ENCODE measurements at places on chromosomes 2 and 18. TPM values are rescaled to one million over a fixed set of nuclear protein-coding genes. Genes with fewer than 3 reads are reported as not detected.

- no peak for DNase-seq
Observed at GRCh38 chr2:95030496-95030895, 5.0 kb downstream of the MAL start.

- no peak for DNase-seq
Observed at GRCh38 chr2:31889044-31889443, 121.8 kb downstream of the MEMO1 start.

DNA sequence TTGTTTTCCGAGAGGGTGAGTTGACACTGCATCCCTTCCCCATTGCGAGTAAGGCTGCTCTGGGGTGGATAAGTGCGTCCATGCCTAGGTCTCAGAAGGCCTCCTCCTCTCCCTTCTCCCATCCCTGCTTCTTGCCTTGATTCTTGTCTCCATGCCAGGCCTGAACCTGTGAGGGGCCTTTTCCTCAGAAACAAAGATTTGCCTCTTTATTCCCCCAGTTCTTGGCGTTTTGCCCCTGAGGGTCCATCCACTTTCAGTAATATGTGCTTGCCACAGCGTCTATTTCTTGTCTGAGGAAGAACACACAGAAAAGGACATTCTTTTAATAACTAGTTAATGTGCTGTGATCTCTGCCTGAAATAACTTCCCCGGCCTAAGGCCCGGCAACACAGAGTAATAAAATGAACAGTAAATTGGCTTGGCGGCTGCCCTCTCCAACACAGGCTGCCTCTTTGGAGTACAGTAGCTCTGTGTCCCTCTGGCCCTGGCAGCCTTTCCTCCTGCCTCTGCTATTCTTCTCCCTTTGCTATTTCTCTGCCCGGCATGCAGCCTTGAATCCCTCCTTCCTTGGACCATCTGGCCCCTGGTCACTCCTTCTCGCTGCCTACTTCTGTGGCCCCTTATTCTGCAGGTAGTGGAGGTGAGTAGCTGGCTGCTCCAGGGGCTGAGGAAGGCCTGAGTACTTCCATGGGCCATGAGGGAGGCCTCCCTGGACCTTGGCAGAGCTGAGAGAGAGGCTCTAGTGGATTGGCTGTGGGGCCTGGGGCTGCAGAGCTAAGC lies 4.4 kb downstream of the EHD3 start:
- no peak for DNase-seq

GRCh38 chr2:20653695-20654534 lies 3.0 kb upstream of the HS1BP3 start:
- no peak for DNase-seq

DNA sequence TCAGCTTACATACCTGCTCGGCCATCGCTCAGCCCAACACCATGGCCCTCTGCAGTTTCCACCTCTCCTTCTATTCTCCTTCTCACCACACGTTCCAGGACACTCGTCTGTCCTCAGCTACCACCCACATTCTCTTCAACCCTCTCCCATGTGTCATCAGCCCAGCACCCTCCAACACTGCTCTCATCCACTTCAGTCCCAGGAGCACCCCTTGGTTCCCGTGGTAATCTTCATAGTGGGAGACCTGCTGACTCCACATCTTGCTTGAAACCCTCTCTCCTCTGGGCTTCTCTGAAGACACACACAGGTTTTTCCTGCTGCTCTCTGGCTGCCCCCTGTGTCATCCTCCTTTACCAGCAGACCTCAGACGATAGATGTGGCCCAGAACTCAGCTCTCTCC lies 228.7 kb downstream of the GBX2 start:
- no peak for DNase-seq

GRCh38 chr2:58186501-58186900 lies 54.6 kb downstream of the FANCL start:
- no peak for DNase-seq

DNA sequence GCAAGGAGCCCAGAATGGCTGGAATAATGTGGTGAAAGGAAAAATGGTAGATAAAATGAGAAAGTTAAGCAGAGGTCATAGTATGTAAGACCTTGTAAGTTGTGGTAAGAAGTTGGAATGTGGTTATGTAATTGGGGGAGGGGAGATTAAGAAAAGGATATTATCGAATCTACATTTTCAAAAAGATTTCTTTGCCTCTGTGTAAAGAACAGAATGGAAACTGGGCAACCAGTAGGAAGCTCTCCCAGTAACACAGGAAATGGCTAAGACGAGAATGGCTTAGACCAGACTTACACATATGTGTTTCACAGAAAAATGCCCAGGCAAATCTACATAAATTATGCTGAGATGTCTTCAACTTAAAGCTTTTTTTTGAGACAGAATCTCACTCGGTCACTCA lies 13.2 kb downstream of the MEMO1 start:
- no peak for DNase-seq

DNA sequence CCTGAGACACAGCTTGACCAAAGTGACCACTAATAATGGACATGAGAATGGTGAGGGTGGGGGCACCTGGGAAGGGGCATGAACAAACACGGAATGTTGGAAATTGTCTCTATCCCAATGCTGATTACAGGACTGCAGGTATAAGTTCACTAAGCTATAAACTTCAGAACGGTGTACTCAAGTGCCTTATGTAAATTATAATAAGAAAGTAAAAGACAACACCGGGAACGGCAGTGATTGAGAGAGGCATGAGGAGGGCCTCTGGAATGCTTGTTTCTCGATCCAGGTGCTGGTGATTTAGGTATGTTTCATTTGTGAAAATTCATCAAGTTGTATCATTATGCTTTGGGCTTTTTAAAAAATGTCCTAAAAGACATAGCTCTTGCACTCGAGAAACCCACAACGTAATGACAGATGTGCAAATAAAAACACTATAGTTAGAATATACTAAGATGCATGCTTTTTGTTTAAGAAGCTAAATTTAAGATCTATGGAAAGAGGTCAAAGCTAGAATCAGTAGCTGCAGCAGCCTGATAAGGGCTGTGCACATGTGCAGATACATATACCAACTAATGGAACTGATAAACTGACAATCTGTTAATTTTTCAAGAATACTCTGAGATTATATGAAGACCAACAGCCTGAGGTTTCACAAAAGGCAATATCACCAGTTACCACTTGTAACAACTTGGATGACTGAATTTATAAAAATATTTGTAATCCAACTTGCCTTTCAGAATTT lies 7.6 kb downstream of the HIBCH start:
- no peak for DNase-seq

- DNase-seq, result no peak
Observed at GRCh38 chr2:11179196-11179595, 23.9 kb downstream of the SLC66A3 start.

DNA sequence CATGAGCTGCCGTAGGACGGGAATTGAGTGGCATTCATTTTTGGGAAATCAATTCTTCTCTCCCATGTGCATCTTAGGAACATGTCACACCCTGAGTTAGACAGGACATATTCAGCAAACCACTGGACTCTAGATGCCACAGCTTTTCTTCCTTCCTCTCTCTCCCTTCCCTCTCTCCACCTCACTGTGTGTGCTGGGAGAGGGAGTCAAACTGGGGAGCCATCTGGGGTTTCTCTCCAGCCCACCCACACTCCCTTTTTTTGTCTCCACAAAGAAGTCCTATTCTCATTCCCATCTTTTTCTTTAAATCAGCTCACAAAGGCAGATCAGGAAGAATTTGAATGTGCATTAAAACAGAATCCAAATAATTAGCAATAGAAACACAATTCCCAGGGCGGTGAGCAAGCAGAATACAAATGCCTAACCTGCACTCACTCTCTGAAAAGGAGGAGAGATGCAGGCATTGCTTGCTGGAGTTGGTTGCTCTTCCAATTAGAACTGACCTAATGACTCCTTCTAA lies 15.4 kb downstream of the CD28 start:
- DNase-seq, result no peak

GRCh38 chr2:239438995-239439753 lies 38.4 kb upstream of the HDAC4 start:
- no peak for DNase-seq

- DNase-seq, result peak; percentile 53
Observed at GRCh38 chr2:25161055-25161781, 7.2 kb downstream of the POMC start.

DNA sequence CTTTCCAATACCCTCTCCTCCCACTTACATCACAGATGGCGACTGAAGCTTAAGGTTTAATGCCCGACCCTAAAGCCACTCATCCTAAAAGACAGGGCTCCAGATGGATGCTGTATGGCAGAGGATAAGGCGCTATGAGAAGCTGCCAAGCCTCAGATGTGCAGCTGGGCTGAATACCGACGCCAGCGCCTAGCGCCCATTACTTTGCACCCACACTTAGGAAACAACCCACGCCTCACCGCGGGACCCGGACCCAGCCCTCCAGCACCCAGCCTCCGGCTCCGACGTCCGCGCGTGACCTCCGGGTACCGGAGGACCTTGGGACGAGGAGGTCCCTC lies 335 bp downstream of the TRAK2 start:
- no peak for DNase-seq

GRCh38 chr18:69889009-69889408 lies 58.7 kb downstream of the CD226 start:
- no peak for DNase-seq

DNA sequence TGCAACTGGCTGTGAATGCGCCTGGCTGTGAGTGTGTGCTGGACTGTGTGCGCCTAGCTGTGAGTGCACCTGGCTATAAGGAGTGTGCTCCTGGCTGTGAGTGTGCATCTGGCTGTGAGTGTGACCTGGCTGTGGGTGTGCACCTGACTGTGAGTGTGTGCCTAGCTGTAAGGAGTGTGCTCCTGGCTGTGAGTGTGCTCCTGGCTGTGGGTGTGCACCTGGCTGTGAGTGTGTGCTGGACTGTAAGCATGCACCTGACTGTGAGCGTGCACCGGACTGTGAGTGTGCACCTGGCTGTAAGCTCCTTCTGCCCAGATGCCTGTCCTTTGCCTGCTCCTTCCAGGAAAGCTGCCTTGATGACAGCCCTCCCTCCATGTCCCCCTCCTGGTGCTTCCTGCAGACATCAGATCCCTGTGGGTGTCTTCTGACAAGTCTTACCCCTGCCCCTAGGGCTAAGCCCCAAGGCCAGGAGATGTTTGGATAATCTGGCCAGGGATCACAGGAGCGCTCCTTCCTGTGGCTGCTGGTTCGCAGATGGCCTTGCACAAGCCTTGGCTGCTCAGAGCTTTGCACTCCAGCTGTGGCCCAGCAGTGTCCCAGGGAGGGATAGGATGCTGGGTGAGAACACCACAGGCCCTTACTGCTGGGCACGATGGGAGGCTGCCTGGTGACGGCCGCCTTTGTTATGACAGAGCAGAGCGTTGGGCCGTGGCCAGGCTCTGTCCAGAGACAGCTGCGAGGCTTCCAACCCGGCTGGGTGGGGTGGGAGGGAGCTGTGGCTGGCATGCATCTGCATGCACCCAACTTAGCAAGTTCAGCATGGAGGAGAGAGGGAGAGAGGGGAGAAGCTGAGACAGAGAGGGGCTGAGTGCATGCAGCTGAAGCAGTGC lies 89.9 kb downstream of the GLI2 start:
- no peak for DNase-seq

DNA sequence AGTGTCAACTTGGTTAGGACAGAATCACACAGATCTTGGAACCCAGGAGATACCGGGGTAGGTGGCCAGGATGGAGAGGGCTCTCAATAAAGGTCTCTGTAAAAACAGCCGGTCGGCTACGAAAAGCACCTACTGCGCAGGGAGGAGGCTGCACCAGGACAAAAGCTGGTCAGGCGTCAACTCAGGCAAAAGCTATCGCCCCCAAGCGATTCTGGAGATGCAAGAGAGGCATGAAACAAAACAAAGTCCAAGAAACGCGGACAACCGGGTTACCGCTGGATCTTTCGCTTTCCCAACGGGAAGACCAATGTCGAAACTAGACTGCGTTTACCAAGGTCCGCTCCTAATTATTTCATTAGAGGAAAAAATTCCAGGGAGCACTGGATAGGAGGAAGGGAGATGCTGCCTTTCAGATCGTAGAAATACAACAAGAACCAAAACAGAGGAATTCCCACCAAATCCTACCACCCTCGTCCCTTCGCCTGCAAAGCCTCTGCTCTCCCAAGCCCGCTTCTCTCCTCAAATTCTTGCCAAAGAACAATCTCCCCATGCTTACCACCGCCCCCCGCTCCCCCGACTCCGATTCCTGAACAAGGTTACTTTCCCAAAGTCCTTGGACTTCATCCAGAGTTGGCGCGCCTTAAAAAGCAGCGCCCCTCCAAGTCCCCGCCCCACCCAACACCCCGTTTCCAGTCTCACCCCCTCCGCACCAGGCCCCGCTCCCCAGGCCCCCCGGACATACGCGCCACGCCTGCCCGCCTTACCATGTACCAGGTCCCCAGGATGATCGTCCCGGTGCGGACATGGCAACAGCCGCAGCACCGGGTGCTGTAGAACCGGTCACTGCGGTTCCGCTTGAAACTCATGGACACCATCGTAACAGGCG lies 539 bp downstream of the LAPTM4A start:
- no peak for DNase-seq

DNA sequence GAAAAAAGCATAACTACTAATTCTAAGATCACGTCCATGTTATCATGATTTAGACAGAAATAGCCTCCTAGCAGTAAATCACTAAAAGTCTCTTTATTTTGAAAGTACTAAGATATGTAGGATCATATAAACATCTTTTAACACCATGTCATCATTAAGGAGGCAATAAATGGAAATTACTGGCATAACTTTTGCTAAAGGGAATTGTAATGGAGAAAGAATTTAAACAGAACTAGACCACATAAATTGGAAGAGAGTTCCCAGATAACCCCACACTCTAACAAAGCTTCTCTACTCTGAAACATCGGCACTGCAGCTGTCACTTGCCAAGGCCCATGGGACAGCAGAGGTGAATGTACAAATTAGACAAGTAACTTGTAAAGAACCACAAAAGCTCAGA lies 29.5 kb downstream of the STK39 start:
- no peak for DNase-seq

DNA sequence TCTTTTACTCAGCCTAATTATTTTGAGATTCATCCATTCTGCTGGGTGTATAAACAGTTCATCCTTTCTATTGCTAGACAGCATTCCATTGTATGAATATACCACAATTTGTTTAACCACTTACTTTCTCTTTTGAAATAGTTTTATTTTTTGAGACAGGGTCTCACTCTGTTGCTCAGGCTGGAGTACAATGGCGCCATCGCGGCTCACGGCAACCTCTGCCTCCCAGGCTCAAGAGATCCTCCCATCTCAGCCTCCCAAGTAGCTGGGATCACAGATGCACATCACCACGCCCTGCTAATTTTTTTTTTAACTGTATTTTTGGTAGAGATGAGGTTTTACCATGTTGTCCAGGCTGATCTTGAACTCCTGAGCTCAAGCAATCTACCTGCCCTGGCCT lies 54.5 kb downstream of the USP37 start:
- no peak for DNase-seq

- DNase-seq, result no peak
Observed at GRCh38 chr2:145032791-145033190, 512.9 kb upstream of the ZEB2 start.

Gene LRATD1
- polyA plus RNA-seq, result not detected

Gene TEX261
- polyA plus RNA-seq, result 43.0 TPM

Gene GPR75
- polyA plus RNA-seq, result not detected

Gene ZAP70
- polyA plus RNA-seq, result 140 TPM

Gene SH2D6
- polyA plus RNA-seq, result not detected

Gene CCDC68
- not detected for polyA plus RNA-seq

Gene CD207
- polyA plus RNA-seq, result not detected
